ENCODE measurements at places on chromosomes 6 and 20.

DNA sequence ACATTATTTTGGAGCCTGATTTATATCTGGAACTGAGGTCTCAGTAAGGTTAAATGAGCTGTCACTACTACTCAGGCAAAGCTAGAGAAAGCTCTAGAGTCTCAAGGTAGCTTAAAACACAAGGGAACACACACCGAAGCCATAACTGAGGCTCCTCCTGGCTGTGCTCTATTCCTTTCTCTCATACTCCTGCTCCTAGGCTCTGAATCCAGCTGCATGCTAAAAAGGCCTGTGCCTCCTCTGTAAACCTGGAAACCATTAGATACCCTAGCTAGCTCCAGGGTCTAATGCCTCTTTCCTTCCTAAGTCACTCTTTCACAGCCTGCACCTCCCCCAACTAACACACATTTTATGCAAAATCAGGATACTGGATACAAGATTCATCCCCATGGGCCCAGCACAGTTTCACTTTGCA is 17.1 kb downstream of the RIPOR2 start:
- DNase-seq = no peak

DNA sequence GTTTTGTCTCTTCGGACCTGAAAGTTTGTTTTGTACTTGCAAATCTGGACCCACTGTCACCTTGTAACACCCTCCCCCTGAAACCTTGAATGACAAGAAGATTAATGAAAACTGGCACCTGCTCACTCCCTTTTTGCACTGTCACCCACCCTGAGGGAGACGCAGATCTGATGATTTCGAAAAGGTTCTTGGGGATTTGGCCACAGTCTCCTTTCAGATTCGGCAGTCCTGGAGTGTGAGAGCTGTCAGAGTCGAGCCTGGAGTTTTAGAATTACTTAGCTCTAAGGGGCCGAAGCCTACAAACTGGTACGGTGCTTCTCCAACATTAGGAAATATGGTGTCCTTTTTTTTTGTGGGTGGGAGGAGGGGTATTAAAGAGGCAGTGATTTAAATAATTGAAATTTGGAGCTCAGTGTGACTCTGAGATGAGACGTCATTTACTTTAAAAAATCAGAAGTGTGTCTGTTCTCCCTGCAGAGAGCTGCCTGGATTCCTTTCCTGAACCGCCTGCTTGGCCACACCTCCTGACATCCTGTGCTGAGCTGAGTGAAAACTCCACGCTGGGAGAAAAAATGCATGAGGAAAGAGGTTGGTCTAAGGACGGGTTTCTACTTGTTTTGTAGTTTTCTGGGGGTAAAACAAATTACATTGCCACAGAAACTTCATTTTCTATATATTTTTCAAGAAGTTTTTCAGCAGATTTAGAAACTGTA is 447.0 kb upstream of the CDH4 start:
- no peak for DNase-seq

- no peak for DNase-seq
These were observed 2.8 kb downstream of the PGK2 start for GRCh38 chr6:49784272-49784671.

GRCh38 chr6:31441365-31442267 is 38.2 kb downstream of the MICA start:
- DNase-seq = peak; percentile 88

DNA sequence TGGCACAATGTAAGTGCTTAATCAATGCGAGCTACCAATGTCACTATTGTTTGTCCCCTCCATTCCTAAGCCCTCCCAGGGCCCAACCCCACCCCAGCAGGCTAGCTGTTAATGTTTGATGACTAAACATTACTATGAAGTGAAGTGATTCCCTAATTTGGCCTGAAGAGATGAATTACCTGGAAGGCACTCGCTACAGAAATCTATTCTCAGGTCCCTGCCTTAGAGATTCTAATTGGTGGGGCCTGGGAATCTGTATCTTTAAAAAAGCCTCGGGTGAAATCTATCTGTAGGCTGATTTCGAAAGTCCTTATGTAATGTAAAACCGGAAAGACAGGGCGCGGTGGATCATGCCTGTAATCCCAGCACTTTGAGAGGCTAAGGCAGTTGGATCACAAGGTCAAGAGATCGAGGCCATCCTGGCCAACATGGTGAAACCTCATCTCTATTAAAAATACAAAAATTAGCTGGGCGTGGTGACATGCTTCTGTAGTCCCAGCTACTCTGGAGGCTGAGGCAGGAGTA is 16.9 kb upstream of the SNAI1 start:
- no peak for DNase-seq

DNA sequence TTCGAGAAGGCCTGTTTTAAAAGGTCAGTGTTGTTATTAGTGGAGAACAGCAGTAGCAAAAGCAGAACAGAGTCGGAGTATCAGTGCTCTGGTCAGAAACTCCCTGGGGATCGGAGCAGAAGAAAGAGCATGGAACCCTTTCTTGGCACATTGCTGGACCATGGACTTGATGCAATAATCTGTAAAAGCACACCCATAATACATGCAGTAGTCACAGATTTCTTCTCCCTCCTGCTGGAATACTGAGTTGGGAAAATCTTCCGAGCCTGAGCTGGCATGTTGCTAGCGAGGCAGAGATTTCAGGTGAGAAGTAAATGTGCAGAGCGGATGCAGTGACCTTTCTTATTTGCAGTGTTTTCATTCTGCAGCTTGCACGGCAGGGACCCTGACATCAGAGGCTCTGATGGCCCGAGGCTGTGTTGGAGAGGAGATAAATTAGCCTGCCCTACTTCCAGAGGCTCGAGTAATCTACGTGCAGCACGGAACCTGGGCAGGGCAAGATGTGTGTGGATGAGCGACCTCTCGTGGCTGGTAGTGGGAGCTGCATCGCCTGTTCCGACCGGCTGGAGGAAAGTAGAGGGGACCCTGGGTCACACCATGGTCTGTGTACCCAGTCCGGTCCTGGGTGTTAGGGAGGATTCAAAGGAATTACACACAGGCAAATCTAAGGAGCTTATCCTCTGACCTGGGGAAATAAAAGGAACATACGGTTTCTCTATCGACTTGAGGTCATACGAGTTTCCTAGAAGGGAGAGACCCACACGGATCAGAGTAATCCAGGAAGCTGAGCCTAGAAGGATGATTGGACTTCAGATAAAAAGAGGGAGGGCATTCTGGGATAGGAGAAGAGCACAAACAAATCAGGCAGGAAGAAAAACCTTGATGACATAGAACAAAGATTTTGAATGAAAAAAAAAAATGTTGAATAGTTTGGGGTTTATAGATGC is 137.0 kb upstream of the STMND1 start:
- peak; percentile 83 for DNase-seq

- DNase-seq = no peak
These were observed 142.3 kb downstream of the TBXT start for GRCh38 chr6:166025149-166025898.

GRCh38 chr20:53698371-53698978 is 104.8 kb upstream of the ZNF217 start:
- DNase-seq = no peak

DNA sequence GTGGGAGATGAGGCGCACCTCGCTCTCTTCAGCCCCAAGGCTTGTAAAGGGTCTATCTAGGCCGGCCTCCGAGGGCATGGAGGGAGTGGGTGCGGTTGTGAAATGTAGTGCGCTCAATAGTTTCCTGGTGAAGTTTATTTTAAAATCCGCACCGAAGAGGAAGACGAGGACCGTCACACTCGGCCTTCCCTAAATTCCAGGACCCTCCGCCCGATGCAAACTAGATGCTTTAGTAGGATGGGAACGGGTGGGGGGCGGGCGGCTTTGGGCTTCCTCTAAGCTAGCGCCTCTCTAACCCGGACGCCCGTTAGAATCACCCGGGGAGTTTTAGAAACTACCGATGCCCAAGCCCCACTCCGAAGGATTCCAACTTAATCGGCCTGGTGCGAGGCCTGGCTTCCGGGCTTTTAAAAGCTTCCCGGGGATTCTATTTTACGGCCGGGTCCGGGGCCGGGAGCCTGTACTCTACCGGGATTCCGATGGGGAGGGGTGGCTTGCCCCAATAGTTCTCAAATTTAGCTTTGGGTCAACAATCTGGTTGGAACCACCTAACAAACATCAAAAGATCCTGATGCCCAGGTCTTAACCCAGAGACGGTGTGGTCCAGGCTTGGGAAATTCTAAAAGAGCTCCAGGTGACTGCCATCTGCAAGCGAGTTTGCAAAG is 548 bp upstream of the BCAS4 start:
- DNase-seq = no peak

- no peak for DNase-seq
These were observed 205.1 kb downstream of the LY86 start for GRCh38 chr6:6793388-6794250.

DNA sequence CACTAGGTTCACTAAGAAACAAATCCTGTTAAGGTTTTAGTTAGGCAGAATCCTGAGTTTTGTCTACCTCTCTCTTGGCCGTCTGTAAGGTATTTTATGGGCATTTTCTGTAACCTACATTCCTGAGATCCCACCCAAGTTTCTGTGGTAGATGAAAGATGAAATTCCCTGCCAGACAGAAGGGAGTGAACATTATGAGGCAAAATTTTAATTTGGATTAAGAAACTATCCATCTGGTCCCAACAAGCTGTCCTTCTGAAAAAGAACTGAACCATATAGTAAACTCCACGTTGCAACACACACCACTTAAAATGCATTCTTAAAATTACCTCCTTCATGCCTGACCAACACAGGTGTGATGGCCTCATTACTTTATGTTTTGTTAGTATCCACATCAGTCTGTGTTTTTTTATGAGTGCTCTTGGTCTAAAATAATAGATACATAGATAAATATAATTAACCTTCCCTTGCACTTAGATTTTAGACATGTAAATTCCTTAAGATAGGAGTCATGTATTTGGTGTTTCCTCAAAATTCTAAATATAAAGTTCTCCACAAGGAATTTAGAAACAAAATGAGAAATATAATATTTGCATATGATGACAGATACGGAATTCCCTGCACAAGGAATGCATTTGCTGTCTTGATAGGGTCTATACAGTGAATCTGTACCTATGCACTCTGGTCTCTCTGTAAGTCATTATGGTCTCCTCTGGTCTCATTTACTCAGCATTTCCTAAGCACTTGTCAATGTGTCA is 86.5 kb downstream of the CHD6 start:
- DNase-seq = no peak

DNA sequence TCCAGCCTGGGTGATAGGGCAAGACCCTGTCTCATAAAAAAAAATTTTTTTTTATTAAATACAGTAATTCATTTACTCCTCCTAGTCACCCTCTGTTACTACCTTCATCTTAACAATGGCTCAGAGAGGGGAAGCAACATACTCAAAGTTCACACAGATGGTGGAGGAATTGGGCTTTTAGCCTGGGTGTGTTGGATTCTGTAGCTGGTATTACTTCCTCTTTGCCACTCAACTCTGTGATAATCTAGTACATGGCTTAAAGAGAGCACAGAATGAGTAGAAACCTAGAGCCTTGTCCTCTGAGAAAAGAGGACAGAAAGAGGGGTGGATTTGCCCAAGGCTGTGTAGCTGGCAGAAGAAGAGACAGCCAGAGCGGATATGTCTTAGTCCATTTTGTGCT is 96.6 kb downstream of the DLGAP4 start:
- DNase-seq = no peak

- no peak for DNase-seq
These were observed 3.4 kb upstream of the ZHX3 start for GRCh38 chr20:41320976-41321375.

DNA sequence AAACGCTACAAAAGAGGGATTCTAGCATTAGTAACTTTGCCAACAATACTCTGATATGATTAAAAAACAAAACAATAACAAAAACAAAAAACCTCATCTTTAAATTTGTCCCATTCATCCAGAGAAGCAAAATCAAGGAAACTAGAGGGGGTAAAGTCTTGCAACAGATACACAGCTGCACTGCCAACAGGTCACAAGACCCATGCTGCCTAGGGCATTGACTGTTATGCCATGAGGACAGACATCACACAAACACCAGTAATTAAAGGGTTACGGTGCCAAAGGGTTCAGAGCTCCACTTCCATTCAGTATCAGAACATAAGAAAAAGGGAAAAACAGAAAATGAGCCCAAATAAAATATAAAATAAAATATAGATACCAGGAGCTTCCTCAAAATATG is 1.6 kb downstream of the TBC1D20 start:
- no peak for DNase-seq

DNA sequence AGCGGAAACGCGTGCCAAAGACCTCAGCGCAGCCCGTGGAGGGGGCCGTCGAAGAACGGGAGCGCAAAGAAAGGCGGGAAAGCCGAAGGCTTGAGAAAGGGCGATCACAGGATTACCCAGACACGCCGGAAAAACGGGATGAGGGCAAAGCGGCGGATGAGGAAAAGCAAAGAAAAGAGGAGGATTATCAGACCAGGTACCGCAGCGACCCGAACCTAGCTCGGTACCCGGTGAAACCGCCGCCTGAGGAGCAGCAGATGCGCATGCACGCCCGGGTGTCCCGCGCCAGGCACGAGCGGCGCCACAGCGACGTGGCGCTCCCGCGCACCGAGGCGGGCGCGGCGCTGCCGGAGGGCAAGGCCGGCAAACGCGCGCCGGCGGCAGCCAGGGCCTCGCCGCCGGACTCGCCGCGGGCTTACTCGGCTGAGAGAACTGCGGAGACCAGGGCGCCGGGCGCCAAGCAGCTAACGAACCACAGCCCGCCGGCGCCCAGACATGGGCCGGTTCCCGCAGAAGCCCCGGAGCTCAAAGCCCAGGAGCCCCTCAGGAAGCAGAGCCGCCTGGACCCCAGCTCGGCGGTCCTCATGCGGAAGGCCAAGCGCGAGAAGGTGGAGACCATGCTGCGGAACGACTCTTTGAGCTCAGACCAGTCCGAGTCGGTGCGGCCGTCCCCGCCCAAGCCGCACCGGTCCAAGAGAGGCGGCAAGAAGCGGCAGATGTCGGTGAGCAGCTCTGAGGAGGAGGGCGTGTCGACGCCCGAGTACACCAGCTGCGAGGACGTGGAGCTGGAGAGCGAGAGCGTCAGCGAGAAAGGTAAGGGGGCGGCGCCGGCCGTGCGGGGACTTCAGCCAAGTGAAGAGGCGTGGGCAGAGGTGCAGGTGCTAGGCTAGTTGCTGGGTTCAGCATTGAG is 296.2 kb downstream of the RIMS1 start:
- DNase-seq = no peak

DNA sequence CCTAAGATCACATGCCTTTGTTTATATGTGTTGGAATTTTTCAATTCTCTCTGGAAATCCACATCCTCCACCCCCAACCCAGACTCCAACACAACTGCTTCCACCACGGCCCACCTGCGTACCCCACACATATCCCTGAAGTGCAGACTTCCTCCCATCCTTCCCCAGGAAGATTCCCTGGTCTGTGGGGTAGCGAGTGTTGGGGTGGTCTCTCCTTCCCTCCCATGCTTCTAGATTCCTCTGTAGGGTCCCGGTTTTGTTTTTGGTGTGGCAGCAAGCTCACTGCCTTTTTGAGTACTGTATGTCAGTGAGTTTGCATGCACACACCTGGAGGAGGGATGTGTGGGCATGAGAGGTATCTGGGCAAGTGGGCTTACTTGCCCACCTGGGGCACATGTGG is 127.6 kb downstream of the MRPL14 start:
- no peak for DNase-seq

GRCh38 chr6:33171880-33172687 is 20.2 kb downstream of the COL11A2 start:
- DNase-seq = no peak
